T-helper 2 cell (primary cell): ENCODE measurements at places on chromosomes 6 and 20.
A peak's percentile ranks its signal among the peaks of the same experiment; 100 is the strongest.

- no peak for DNase-seq
These were observed 14.1 kb upstream of the ARG1 start for GRCh38 chr6:131558922-131559321.

DNA sequence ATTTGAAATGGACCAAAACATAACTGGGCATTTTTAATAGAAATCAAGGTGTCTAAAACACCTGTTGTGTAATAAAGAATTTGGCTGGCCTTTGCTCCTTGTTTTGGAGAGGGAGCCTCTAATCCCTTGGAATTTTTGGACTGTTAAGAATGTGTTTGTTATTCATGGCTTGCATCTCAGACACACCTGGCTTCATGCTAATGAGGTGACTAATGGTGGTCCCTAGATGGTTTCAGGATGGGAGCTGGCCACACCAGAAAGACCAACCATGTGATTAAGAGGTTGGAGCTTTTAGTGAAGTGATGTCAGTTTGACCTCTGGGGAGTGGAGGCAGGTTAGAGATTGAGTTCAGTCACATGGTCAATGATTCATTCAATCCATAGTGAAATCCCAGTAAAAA is 328.4 kb downstream of the DHX35 start:
- DNase-seq, result no peak

DNA sequence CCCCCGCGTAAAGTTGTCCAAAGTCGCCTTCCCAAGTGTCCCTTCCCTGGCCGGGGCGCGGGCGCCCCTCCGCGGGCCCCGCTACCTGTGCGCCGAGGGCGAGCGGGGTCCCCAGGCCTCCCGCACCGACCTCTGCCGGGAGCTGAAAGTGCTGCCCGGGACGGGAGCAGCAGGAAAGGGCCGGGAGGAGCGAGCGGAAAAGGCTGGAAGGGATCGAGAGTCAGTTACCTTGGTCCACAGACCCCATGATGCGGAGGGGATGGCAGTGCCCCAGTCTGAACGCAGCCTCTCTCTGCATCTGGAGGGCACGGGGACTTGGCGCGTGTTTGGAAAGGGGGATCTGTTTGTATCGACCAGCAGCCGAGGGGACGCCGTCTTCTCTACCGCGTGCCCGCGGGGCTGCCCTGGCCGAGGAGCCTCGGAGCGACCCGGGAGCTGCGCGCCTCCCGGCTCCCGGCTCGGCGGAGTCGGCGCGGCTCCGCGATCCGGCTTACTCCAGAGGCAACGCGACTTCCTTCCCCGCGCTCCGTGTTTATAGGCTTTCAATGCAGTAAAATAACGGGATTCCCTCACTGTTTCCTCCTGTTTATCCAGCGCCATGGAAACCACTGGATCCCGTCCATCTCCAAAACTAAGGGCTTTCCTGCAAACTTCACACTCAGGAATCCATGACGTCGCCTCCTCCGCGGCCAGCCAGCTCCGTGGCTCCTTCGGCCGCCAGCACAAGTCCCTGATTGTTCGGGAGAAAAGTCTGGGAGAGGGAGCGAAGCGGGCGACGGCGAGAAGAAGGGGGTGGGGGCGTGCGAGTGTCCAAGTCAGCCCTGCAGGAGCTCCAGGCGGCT is 20.0 kb upstream of the NFATC2 start:
- DNase-seq, result peak; percentile 10

- no peak for DNase-seq
These were observed 32.4 kb upstream of the HINT3 start for GRCh38 chr6:125924169-125924568.

- DNase-seq, result no peak
These were observed 155.3 kb upstream of the EYA4 start for GRCh38 chr6:133085896-133086295.

DNA sequence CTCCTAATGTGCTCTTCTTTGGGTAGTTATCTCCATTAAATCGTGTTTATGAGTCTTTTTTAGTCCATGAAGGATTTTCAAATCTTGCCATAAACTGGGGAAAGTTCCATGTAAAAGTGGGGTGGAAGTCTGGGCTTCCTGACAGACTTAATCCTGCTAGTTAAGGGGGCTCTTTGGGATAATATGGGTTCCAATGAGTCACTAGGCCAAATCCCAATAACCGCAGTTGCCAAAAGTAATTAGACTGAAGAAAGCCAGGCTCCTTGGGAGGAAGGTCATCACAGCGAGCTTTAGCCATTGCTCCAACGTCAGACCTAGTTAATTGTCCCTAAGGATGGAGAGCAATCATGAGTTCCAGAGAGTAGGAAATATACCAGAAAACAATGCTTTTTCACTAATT is 10.8 kb downstream of the RSPO3 start:
- DNase-seq, result no peak

DNA sequence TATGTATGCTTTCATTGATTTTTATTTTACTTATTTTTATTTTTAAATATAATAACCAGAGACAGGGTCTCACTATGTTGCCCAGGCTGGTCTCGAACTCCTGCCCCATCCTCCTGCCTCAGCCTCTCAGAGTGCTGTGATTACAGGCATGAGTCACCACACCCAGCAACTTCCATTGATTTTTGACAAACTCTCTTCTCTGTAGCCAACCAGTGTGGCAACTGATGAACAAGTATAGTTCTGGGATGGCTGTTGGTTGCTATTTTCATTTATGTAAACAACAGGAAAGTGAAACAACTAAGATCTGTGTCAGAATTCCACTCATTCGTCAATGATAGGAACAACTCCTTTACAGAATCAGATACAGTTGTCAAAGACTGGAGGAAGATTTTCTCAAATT is 356.7 kb upstream of the JARID2 start:
- DNase-seq, result no peak

DNA sequence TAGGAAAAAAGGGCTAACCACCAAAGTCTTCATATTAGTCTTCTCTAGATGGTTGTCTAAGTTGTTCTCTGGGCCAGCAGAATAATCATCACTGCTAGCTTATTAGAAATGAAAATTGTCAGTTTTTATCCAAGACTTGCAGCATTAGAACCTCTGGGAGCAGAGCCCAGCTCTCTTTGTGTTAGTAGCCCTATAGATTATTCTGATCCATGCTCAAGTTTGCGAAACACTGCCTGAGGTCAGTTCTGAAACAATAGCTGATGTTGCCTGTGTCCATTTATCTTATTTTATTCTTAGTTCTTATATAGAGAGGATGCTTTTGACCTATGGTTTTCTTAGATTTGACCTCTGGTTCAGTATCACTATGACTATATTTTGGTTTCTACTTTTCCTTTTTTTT is 66.9 kb downstream of the BCKDHB start:
- DNase-seq, result no peak

DNA sequence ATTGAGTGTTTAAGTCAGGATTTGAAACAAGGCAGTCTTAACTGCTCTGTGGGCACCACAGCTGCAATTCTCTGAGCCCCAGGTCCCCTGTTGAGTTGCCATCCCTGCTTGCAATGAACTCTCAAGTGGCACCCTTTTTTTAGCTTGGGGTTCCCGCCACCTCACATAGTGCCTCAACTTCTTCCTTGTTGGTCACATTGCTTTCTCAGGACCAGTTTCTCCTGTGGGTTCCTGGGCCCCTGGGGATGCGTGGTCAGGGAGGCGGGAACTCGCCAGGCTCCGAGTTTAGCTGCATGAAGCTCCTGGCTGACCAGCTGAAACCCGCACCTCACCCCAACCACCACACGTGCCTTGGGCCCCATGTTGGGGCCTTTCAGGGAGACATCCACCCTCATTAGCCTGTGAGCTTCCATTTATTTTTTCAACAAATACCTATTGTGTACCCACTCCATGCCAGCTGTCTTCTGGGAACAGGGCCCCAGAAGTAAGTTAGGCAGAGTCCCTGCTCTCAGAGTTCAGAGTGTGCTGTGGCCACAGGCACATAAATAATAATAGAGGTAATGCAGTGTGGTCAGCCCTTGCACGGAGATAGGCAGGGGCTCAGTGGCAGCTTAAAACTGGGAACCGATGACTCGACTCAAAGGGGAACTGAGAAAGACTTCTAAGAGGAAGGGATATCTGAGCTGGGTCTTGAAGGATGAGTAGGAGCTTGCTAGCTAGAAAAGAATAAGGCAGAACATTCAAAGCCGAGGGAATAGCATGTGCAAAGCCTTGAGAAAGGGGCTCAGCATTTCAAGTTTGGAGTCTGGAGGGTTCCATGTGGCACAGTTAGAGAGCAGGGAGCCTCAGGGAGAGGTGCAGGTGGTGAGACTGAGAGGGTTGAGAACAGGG is 33.9 kb upstream of the FAM83D start:
- DNase-seq, result no peak

DNA sequence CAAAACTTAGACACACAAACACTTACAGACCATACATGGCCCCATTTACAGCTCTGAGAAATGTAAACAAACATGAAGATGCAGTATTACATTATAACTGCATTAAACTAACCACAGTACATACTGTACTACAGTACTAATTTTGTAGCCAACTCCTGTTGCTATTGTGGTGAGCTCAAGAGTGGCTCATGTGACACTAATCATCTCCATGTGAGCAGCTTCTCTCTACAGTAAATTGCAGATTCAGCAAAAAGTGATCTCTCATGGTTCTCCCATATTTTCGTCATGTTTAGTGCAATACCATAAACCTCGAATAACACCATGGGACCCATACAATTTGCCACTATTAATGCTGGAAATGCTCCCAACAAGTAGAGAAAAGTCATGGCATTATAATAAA is 860.4 kb downstream of the EPHA7 start:
- DNase-seq, result no peak

DNA sequence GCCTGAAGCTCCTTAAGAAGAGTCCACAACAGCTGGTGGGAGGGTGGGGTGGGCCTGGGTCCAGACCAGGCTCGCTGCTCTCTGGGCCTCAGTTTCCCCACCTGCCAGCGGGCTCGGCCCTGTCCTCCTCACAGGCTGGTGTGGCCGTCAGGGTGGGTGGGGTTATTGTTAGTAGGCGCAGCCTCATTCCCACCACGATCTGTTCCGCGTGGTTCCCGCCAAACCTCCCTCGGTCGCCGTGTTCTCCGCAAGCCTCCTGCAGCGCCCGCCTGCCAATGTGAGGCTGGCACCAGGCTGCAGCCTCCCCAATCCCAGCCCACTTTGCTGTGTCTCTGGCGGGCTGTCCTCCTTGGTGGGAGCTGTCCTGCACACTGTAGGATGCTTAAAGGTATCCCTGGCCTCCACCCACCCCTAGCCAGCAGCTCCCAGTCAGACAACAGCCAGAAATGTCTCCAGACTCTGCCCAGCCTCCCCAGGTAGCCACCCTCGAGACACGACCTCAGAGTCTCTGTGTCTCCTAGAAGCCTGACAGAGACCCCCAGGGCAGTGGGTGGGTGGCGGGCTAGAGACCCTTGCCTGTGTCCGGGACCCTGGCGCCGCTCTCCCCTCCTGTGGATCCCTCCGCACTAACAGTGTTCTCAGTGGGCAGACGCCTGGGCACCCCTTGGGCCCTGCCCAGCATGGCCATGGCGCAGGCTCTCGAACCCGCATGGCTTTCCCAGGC is 15.3 kb downstream of the SLC17A9 start:
- DNase-seq, result no peak

DNA sequence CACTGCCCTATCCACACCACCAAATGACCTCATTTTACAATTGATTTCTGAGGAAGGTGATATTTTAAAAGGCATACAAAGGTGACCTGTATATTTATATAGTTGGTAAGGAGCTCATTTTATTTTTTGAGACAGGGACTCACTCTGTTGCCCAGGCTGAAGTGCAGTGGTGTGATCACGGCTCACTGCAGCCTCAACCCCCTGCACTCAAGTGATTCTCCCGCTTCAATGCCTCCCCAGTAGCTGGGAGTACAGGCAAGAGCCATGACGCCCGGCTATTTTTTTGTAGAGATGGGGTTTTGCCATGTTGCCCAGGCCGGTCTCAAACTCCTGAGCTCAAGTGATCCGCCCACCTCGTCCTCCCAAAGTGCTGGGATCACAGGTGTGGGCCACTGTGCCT is 13.0 kb downstream of the NCOA5 start:
- DNase-seq, result no peak

GRCh38 chr20:47984437-47984836 is 199.2 kb upstream of the SULF2 start:
- DNase-seq, result no peak
